SK-MEL-5 (cell line): ENCODE measurements at places on chromosomes 11 and 22.
A peak's percentile ranks its signal among the peaks of the same experiment; 100 is the strongest.

DNA sequence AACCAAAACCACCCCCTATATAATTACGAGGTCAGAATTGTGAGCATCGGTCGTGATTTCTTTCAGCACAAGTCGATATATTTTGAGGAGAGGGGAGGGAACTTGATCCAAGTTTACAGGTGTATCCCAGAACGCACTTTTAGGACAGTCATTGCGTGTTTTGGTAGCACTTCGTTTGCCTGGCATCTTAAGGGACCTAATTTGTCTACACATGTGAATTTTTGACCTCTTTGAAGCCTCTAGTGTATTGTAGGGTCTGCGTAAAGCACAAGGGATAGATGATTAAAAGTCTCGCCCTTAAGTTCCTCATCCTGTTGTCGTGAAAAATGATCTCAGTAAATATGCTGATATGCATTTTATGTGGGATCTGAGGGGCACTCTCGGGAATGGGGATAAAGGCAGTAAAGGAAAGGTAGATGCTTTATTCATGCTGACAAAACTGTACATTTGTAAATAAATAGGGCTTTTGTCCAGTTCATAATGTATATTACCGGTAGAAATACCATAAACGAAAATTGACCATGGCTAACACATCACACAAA, 632 bp upstream of the CCDC34 start:
- DNase-seq, result no peak

- DNase-seq, result no peak
Observed at GRCh38 chr22:28029201-28029948, 110.3 kb upstream of the PITPNB start.

GRCh38 chr11:130475426-130476053, 27.1 kb downstream of the ADAMTS15 start:
- no peak for DNase-seq

DNA sequence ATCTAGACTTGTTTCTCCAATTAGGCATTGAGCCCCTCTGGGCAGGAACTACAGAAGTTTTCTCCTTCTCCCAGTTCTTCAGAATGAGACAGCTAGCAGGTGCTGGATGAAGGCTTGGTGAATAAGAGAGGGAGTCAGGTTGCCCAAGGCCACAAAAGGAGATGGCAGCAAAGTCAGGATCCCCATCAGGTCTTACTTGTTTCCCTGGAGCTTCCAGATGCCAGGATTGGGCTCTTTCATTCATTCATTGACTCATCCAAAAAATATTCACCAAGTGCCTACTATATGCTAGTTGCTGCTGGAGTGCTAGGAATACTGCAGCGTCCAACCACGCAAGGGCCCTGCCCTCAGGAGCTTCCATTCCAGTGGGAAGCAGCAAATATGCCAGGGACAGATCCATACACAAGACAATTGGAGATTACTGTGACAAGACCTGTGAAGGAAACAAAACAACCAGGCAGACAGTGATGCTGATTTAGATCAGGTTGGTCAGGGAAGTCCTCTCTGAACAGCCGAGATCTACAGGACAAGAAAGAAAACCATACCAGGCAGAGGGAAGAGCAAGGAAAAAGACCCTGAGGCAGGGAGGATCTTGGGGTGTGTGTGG, 24.6 kb upstream of the LMO1 start:
- no peak for DNase-seq

DNA sequence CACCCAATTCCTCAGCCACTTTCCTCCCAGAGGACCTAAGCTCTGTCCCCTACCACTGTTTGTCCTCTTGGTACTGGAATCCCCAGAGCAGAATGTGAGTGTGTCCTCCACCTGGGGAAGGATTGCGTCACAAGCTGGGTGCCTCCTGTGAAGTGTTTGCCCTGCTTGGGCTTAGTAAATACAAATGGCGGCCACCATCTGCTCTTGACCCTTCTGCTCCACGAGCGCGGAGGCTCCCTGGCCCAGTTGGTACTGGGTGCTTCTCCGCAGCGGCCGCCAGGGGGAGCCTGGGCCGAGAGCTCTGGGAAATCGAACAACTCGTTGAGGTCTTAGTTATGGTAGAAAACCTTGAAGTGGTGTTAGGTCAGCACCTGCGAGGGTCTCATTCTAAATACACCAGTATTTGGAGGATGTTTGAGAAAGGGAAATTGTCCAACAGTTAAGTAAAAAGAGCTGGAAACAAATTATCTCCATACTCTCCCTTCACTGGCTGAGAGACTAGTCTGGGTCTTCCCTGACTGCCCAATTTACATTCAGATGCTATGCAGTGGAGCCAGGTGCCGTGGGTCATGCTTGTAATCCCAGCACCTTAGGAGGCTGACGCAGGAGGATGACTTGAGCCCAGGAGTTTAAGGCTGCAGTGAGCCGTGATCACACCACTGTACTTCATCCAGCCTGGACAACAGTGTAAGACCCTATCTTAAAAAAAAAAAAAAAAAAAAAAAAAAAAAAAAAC, 74.6 kb upstream of the TEAD1 start:
- DNase-seq, result peak; percentile 79

DNA sequence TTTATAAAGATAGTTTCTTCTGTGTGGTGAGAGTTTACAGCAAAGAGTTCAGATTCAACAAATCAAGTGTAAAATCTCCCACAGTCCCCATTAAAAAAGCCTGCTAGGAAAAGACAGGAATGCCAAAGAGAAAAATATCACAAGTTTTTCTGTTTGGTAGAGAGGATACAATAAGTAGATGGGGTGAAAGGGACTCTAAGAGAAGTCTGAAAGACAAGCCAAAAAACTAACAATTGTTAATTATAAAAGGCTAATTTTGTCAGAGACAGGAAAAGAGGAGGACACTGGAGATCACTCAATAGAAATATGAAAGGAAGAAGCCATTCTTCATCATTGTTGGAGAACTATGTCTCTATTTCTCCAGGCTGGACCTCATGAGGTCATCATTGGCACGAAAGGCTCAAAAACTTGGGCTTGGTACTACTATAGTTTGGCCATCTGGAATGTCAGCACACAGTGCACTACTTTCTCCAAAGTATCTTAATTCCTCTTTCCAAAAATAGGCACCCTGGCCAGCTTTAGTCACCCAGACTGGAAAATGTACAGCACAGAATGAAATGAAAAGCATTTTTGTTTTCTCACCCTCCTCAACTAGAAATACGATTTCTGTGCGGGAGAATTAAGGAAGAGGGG, 531 bp upstream of the SOX6 start:
- peak; percentile 85 for DNase-seq

GRCh38 chr11:28596816-28597215, 488.6 kb downstream of the METTL15 start:
- no peak for DNase-seq

GRCh38 chr11:71148716-71149115, 103.7 kb downstream of the SHANK2 start:
- DNase-seq, result no peak

DNA sequence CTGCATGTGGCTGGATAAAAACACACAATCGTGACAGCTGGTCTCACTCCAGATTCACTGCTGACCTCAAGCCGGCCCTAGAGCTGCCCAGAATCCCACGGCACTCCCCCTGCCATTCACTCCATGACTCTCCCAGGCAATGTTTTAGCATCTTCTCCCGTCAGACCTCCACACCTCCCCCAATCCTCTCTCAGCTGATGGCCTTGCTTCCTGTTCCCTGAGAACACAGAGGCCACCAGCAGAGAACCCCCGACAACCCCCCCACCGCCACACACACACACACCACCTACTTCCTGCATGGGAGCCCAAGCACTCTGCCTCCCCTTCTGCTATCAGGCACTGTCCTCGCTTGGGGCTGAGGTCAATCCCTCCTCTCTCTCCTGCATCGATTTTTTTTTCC, 9.3 kb downstream of the TNKS1BP1 start:
- DNase-seq, result no peak

DNA sequence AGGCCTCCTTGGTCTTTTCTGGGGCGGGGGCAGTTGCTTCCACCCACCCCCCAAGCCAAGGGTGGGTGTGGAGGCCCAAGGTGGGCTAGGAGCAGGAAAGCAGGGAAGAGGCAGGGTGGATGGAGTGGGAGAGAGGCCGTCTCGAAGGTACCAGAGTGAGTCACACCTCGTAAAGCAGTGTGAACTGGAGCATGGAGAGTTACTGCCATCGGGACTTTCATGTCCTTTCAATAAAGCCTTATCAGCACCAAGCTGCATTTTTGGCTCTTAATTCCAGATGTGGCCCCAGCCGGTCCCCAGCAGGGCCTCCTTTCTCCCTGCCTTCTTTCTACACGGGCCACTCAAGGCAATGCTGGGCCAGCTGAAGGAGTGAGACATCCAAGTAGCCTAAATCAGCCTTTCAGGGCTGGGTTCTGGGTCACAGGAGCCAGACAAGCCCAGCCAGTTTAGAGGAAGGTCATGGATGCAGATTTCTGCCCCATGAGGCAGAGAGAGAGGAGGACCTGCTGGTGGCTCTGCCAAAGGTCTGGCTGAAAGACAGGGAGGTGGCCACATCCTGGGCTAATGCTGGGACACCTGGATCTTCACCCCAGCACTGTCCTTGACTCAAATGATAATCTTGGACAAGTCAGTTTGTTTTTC, 59.0 kb upstream of the CD82 start:
- DNase-seq, result no peak

- DNase-seq, result no peak
Observed at GRCh38 chr11:79265756-79266322, 175.0 kb downstream of the TENM4 start.

DNA sequence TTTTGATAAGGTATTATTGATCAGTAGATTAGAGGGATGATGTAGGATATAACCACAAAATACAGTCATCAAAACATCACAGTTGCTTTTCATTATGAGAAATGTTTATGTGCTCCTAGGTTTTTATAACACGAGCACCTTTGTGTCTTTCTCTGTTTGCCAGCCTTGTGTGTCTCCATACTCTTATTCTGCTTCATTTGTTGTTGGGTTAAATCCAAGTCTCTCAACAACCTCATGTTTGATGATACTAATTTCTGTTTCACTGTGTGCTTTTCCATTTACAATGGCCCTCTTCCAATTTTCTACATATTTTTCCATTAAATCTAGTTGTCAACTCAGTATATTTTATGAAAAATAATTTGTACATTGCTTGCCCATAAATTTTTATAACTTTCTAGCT, 107.7 kb upstream of the POU2AF2 start:
- DNase-seq, result no peak
